ENCODE measurements at places on chromosomes 13 and 19.

DNA sequence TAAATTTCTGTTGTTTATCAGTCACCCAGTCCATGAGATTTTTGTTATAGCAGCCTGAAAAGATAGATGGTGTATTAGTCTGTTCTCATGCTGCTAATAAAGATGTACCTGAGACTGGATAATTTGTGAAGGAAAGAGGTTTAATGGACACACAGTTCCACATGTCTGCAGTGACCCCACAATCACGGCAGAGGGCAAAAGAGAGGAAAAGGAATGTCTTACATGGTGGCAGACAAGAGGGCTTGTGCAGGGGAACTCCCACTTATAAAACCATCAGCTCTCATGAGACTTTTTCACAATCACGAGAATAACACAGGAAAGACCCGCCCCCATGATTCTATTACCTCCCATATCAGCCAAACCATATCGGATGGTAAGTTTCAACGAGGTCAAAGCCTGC is 309.2 kb downstream of the LIG4 start:
- DNase-seq: no peak

GRCh38 chr19:30349131-30349730 is 23.0 kb upstream of the ZNF536 start:
- DNase-seq: no peak

GRCh38 chr19:52398081-52398441 is 412 bp downstream of the ZNF528 start:
- no peak for DNase-seq

- DNase-seq: no peak
Measured at GRCh38 chr19:9782338-9782737, 13.8 kb upstream of the ZNF846 start.

DNA sequence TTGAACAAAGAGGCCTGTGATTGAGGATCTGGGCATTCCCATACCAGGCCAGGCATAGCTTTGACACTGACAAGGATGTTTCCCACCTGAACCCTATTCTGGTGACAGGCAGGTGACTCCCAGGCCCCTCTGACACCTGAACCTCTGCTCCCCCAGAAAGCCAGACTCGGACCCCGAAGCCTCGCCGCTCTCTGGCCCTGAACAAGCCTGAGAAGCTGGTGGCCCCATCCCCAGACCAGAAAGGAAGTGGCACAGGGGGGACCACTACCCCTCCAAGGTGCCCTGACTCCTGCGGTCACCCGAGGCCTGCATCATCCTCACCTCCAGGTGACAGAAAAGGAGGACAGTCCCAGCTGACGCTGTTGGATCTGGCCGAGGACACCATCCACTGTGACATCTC is 14.7 kb downstream of the SIX5 start:
- DNase-seq: no peak

DNA sequence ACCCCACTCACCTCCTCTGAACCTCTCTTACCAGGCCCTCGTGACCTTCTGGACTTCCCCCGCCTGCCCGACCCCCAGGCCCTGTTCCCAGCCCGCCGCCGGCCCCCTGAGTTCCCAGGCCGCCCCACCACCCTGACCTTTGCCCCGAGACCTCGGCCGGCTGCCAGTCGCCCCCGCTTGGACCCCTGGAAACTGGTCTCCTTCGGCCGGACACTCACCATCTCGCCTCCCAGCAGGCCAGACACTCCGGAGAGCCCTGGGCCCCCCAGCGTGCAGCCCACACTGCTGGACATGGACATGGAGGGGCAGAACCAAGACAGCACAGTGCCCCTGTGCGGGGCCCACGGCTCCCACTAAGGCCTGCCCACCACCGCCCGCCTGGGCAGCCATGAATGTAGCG is 3.2 kb downstream of the TTC9B start:
- no peak for DNase-seq

All from stimulated activated CD4-positive, alpha-beta T cell treated with anti-CD3 and anti-CD28 coated beads, Interleukin-4, amount 100 ng/mL, for 4 hours (primary cell).